ENCODE measurements at places on chromosomes 13 and 19. TPM values are rescaled to one million over a fixed set of nuclear protein-coding genes. Genes with fewer than 3 reads are reported as not detected.

Gene MBNL2
- 38.2 TPM for total RNA-seq

Gene CD79A
- not detected for total RNA-seq

Gene SPACA4
- not detected for total RNA-seq

Gene EXOC3L2
- 3.4 TPM for total RNA-seq

Data from bladder microvascular endothelial cell (primary cell).